ENCODE measurements at places on chromosomes 5 and 9.
A peak's percentile ranks its signal among the peaks of the same experiment; 100 is the strongest.

DNA sequence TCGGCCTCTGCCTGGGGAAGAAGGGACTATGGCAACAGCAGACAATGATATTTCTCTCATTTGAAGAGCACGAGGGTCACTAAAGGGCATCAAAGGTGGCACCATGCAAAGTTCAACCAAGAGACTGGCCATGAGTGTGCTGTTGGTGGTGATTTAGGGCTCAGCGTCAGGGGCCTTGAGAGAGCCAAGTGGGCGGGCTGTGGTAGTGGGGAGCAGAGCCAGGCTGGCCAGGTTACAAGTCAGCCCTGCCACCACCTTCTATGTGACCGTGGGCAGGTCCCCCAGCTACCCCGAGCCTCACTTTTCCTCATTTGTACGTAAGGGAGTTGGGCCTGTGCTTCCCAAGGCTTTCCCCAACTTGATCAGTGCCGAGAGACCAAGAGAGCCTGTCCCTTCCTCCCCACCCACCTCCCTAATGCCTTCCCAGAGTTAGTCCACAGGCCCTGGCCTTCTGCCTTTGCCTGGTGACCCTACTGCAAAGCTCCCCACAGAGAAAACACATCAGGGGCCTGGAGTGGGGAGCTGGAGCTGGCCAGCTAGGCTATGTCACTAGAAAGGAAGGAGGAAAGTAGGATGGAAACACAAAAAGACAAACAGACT is 104.3 kb downstream of the PDE6A start:
- no peak for DNase-seq

- DNase-seq: peak; percentile 11
Measured at GRCh38 chr5:75053054-75053303, 621 bp upstream of the GCNT4 start.

GRCh38 chr9:77802515-77803293 is 154.6 kb upstream of the GNA14 start:
- no peak for DNase-seq

DNA sequence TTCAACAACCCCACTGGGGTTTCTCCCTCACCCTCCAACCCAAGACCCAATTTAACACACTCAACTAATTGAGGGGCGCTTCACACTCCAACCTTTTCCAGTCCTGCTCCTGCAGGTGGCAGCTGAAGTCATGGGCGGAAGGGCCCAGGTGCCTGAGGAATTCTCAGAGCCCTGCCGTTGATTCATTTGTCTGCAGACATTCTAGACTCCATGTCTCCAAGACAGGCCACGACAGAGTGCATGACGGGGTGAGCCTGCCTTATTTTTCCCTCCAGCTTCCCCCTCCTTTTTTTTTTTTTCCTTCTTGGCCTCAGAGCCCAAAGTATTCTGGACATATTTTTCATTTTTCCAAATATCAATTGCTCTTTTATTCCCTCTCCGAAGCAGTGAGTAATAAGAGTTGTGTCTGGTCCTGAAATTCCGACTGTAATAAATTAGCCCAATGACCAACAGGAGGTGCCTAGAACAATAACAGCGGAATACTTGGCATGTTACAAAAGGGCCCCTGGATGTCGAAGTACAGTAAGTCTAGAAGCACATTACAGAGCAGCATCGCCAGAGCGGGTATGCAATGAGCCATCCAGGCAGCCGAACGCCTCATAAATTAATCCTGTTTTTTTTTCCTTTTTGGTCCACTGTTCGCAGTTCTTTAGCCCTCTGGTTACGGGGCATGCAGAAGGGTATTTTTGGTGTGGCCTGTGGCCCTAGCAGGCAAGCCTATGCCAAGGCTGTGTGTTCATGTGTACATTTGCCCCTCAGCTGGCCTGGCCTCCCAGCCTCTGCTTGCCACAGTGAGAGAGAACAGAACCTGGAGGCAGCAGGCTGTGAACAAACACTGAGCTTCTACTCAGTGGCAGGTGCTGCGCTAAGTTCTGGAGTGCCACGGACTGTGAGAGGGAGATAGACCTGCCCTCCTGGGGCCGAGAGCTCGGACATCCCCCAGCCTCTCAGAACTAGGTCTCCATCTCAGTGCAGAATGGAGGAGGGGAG is 8.6 kb upstream of the SMIM23 start:
- no peak for DNase-seq

Measured in activated T-helper 1 cell treated with Interleukin-2 at 50 U/mL for 16 hours (primary cell).